ENCODE measurements at places on chromosomes 5 and 9. TPM values are rescaled to one million over a fixed set of nuclear protein-coding genes. Genes with fewer than 3 reads are reported as not detected.

- DNase-seq = no peak
Observed at GRCh38 chr5:142542906-142543305, 143.0 kb downstream of the FGF1 start.

- no peak for DNase-seq
Observed at GRCh38 chr5:176618783-176619182, 8.8 kb upstream of the GPRIN1 start.

DNA sequence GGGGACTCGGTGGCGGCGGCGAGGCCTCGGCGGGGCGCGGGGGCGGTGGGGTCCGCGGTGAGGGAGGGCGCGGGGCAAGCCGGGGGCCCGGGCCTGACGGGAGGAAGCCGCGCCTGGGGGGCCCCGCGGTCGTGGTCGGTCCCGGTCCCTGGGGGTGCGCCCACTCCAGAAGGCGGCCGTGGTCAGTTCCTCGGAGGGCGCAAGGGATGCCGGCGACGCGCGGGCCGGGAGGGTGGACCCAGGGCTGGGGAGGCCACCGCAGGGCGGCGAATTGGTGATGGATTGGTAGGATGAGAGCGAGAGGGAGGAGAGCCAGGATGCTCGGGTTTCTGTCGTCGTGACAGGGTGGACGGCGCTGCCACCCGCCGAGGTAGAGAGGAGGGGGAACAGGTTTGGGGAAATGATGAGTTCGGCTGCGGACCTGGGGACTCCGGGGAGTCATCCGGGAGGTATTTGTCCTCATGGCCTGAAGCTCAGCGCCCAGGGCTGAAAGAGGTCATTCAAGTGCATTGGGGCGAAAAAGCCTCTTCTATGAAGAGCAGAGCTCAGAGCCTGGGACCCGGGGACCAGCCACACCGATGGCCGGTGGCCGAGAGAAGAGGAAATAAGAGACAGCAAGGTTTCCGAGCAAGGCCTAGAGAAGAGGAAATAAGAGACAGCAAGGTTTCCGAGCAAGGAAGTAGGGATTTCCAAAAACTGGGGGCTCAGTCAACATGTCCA, 557 bp downstream of the GNG10 start:
- DNase-seq = peak; percentile 82

GRCh38 chr5:136781464-136781863, 416.1 kb upstream of the TRPC7 start:
- DNase-seq = no peak

- no peak for DNase-seq
Observed at GRCh38 chr5:169831331-169831730, 149.0 kb downstream of the INSYN2B start.

DNA sequence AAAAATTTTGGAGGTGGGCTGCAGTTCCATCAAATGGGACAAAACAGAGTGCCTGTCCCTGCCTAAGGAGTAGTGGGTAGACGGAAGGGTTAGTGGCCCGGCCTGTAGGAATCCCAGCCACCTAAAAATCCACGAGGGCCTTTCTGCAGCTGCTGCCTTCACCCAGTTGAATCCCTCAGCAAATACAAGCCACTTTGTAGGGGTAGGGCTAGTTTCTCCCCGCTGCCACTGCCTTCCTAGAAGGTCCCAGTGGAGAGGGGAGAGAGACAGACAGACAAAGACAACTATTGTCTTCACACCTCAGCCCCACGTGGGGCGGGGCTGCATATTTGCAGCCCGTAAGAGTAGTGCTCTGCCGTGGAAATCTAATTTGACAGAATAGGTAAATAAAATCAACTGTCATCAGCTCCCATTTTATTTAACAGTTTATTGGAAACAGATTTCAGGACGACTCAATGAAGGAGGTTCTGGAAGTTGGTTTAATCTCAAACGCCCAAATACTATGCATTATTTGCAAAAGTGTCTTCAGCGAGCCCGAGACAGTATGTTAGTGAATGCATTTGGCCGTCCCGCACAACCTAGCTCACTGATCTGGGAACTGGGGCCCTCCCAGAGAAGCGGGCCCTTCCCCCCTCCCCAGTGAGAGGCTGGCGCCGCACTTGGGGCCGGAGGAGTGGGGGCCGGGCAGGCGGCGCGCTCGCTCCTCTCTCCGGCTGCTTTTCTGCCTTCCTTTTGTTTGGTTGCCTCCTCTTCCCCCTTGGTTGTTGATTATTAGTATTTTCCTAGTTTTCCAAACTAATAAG, 67.6 kb upstream of the TBCA start:
- peak; percentile 60 for DNase-seq

GRCh38 chr5:54577937-54578653, 60.5 kb downstream of the SNX18 start:
- DNase-seq = no peak

- DNase-seq = no peak
Observed at GRCh38 chr9:107635101-107635802, 145.7 kb upstream of the KLF4 start.

GRCh38 chr5:14467251-14467650, 114.3 kb upstream of the OTULINL start:
- DNase-seq = no peak

GRCh38 chr5:146867996-146868708, 10.4 kb downstream of the PPP2R2B start:
- DNase-seq = no peak

- no peak for DNase-seq
Observed at GRCh38 chr5:174827558-174827957, 103.2 kb downstream of the MSX2 start.

GRCh38 chr5:110383231-110383630, 343.2 kb downstream of the TMEM232 start:
- DNase-seq = no peak

DNA sequence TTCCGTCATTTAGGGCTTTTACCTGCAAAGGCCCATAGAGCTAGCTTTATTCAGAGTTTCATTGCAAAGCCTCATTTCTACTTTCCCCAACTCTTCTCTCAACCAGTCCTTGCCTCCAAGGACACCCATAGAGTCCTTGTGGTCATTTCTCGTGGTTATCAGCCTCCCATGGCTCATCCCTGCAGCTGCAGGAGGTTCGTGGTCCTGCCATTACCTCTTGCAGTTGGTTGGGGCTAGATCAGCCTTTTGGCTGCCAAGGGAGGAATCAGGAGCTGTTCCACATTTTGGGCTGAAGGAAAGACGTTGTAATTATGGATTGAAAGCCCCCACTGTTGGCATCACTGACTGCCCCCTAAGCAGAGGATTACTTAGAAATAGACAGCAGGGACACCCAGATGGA, 231.0 kb downstream of the MAN2A1 start:
- DNase-seq = no peak

DNA sequence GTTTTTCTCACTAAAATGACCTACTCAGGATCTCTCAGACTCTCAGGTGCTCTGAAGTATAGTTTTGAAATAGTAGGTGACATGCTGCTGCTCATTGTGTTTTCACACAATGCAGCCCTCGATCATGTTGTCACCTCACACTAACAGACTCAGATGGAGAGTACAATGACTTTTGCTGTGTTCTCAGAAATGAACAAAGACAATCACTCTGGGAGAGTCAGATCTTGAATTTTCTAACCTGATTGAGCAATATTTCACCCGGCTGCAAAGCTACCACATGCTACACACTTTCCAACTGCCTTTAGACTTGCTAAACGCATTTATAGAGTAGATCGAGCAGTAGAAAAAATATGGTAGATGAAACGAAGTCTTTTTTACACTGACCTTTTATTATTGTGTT, 113.4 kb downstream of the ST8SIA4 start:
- no peak for DNase-seq

DNA sequence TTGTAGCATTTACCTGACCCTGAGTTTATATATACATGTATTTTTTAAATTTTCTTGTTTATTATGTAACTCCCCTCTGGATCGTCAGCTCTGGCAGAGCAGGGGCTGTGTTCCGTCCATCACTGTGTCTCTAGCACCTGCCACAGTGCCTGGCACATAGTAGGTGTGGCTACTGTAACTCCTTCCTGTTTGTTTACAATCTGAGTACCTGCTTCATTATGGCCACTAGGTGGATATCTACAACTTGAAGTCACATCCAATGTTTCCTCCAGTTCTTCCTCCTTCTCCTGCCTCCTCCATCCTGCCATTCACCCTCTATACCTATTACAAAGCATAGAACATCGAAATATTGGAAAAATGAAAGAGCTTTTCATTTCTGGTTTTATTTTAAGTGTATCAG, 14.2 kb upstream of the PPP1R2B start:
- DNase-seq = peak; percentile 33

DNA sequence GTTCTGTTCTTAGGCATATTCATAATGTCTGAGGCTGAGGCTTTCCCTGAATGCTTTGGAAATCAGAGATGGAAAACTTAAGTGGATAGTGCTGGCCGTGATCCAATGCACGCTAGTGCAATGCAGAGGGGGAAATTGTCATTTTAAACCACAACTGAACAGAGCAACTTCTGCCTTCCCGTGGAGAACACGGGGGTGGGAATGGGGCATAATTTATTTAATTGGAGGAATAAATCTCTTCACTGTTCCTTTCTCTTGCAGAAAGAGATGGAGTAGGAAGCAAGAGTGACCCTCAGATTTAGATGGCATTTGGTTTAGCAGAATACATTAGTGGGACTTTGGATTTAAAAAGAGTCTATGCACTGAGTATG, 22.9 kb upstream of the NREP start:
- DNase-seq = no peak

MYOT gene
- total RNA-seq = 13.0 TPM

PAPPA gene
- 7.0 TPM for total RNA-seq

PFDN1 gene
- total RNA-seq = 71.9 TPM

EDIL3 gene
- 14.6 TPM for total RNA-seq

PCDHB9 gene
- total RNA-seq = 1.7 TPM

LAMC3 gene
- 1.4 TPM for total RNA-seq

KLF4 gene
- total RNA-seq = 71.6 TPM

LHX3 gene
- not detected for total RNA-seq

TMEFF1 gene
- total RNA-seq = 0.15 TPM

HSPB3 gene
- total RNA-seq = 413 TPM

NUTM2F gene
- total RNA-seq = not detected

SAXO1 gene
- not detected for total RNA-seq

SPINK6 gene
- not detected for total RNA-seq
